Activated CD4-positive, alpha-beta memory T cell treated with anti-CD3 and anti-CD28 coated beads, Interleukin-2, amount 10 ng/mL, durations not matched to agents 7 days and 5 days (primary cell): ENCODE measurements at places on chromosomes 6 and 20.

DNA sequence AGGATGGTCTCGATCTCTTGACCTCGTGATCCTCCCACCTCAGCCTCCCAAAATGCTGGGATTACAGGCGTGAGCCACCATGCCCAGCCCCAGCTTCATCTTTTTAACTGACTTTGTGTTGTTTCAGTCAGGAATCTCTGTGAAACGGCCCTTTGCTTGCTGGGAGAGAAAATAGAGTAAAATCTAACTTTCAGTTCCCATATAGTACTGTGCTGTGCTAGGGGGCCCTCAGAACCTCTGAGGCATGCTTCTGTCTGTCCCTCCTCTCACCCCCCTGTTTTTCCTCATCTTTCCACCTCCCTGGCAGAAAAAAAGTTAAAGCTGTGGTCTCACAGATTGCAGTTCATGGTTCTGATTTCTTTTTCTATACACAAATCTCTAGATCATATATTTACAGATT lies 48.4 kb downstream of the LRP11 start:
- H3K27me3 ChIP-seq = no peaks in the 10 kb centered on the region
- no peak overlapping the region for H3K4me3 ChIP-seq
- H3K4me1 ChIP-seq = peaks cover 2% of the 10 kb centered on the region
- H3K27ac ChIP-seq = no peak overlapping the region
- no peak for DNase-seq

DNA sequence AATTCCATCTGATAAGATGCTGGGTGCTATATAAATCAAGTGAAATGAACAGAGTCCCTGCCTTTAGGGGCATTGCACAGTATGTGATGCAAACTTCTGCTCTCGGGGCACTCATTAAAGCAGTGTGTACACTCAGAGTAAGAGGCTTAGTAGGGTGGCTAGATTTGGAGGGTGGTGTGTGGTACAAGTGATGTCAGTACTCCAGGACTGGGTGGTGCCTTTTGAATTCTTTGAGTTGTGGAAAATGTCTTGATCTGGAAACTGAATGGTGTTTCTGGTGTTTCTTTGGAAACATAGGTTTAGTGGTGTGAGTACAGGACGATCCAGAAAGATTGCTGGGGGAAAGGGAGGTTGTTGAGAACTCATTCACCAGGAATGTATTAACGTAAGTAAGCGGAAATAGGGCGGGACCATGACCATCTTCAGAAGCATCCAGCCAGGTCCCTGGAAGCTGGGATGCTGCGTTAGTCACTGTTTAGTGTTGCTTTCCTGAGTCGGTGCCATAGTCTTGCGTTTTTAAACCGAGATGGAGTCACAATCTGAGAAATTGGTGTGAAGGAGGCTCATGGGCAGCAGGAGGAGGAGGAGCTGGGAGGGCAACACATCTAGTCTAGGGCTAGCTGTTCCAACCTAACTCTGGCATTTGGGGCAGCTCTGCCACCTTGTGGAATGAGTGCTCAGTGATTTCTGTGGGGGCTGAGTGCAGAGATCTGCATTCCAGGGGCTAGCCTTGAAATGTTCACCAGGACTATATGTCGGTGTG lies 70.3 kb downstream of the SCAND1 start:
- peaks cover 13% of the 10 kb centered on the region for H3K4me1 ChIP-seq
- no peaks in the 10 kb centered on the region for H3K27me3 ChIP-seq
- no peak overlapping the region for H3K4me3 ChIP-seq
- peak; percentile 66 for DNase-seq
- H3K36me3 ChIP-seq = peaks cover 9% of the 10 kb centered on the region

- H3K36me3 ChIP-seq = no peaks in the 10 kb centered on the region
- DNase-seq = peak; percentile 55
Measured at GRCh38 chr6:144064402-144065212, 30.8 kb downstream of the SF3B5 start.

- peaks cover 23% of the 10 kb centered on the region for H3K4me1 ChIP-seq
- H3K4me3 ChIP-seq = no peak overlapping the region
- no peak for DNase-seq
Measured at GRCh38 chr6:13453771-13454251, 33.6 kb downstream of the GFOD1 start.

DNA sequence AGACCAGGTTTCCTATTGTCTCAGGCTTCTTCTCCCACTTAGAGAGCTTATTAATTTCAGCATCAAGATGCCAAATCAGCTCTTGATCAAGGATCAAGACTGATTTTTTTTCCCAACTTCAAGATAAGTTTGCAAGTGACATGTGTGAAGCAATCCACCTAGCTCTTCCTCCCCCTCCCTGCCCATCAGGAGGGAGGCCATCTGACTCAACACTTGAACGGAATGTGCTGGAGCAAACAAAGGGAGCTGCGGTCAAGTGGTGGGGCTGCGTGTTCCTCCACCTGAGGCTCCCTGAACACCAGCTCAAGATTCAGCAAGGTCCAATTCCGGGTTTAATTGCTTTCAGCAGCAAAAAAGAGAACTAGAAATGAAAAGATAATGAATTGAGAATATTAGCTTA lies 38.7 kb downstream of the TTI1 start:
- no peak overlapping the region for H3K27ac ChIP-seq
- DNase-seq = no peak
- H3K4me3 ChIP-seq = no peak overlapping the region
- H3K27me3 ChIP-seq = no peaks in the 10 kb centered on the region
- peaks cover 46% of the 10 kb centered on the region for H3K36me3 ChIP-seq

DNA sequence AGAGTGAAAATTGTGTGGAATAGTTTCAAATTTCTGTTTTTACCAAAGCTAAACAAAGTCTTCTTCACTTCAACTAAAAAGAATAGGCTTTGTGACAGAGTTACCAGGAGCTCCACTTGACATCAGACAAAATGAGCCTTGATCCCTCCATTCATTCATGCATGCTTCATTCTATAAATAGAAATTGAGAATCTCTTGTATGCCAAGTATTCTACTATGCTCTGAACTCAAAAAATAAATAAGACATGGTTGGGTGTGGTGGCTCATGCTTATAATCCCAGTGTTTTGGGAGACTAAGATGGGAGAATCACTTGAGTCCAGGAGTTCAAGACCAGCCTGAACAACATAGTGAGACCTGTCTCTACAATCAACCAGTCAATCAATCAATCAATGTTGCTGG lies 236.6 kb upstream of the FAM83B start:
- no peak overlapping the region for H3K27ac ChIP-seq
- H3K36me3 ChIP-seq = no peaks in the 10 kb centered on the region
- no peaks in the 10 kb centered on the region for H3K27me3 ChIP-seq
- no peaks in the 10 kb centered on the region for H3K4me1 ChIP-seq
- no peak for DNase-seq

DNA sequence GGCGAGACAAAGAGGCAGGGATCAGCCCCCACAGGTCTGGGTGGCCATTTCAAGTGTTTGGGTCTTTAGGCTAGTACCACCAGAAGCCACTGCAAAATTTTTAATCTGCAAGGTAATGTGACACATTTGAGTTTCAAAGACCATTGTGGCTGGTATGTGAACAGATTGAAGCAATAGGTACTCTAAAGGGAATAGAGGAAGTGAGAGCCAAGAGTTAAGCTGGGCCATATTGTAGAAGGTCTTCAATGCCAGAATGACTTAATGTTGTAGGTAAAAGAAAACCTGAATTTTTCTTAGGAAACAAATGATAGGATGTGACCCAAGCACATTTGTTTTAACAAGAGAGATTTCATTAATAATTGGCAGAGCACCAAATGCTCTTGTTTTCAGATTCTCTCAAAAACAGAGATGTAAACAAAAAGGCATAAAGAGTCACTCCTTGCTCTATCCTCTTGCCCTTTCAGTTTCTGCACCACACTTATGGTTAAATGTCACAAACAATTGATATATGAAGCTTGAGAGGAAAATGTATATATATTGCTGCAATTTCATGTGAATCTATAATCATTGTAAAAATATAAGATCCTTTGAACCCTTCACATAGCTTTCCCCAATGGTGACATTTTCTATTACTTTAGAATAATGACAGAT lies 307.1 kb upstream of the PLN start:
- no peak overlapping the region for H3K4me3 ChIP-seq
- H3K4me1 ChIP-seq = no peaks in the 10 kb centered on the region
- DNase-seq = no peak
- H3K27ac ChIP-seq = no peak overlapping the region

DNA sequence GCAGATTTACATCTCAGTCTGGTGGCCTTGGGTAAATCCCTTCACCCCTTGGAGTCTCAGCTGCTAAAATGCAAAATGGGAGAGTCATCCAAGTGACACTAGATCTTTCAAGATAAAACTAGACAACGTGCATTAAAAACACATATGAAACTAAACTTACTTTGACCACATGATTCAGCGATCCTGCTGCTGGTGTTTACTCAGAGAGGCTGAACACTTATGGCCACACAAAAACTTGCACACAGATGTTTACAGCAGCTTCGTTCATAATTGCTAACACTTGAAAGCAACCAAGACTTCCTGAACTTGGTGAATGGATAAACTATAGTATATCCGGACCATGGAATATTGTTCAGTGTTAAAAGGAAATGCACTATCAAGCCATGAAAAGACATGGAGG lies 55.3 kb upstream of the GPR6 start:
- H3K4me3 ChIP-seq = no peak overlapping the region
- no peaks in the 10 kb centered on the region for H3K36me3 ChIP-seq
- H3K4me1 ChIP-seq = no peaks in the 10 kb centered on the region
- H3K27me3 ChIP-seq = no peaks in the 10 kb centered on the region
- H3K27ac ChIP-seq = no peak overlapping the region
- no peak for DNase-seq

DNA sequence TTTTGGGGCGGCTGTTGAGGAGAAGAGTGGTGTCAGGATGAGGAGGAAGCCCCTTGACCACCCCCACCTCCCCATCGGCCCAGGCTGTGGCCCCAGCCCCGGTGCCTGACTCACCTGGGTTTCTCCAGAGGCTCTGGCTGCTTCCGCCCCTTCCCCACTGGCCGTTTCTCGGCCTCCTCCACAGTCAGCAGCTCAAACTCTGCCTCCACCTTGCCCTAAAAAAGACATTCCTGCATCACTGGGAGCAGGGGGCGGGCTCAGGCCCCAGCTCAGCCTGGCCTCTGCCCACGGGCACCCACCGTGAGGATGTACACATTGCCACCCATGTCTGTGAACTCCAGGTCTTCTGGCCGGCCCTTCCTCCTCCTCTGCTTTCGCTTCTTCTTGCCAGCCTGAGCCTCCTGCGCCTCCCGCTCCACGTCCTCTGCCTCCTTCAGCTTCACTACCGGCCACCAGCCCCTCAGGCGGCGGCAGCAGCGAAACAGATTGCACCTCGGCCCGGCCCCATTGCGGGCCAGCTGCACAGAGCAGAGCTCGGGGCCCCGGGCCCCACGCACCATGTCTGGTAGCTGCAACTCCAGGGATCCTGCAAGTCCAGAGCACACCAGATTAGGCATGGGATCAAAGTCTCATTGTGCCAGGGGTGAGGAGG lies 17.3 kb downstream of the ERGIC3 start:
- H3K27me3 ChIP-seq = no peaks in the 10 kb centered on the region
- no peak overlapping the region for H3K4me3 ChIP-seq
- H3K27ac ChIP-seq = no peak overlapping the region
- H3K4me1 ChIP-seq = no peaks in the 10 kb centered on the region

GRCh38 chr20:38255393-38255792 lies 5.1 kb downstream of the KIAA1755 start:
- H3K27me3 ChIP-seq = peaks cover 24% of the 10 kb centered on the region
- no peaks in the 10 kb centered on the region for H3K36me3 ChIP-seq
- DNase-seq = no peak

GRCh38 chr6:12075067-12075563 lies 63.0 kb downstream of the HIVEP1 start:
- H3K4me3 ChIP-seq = no peak overlapping the region
- no peak for DNase-seq
- H3K36me3 ChIP-seq = no peaks in the 10 kb centered on the region
- no peaks in the 10 kb centered on the region for H3K27me3 ChIP-seq
- no peak overlapping the region for H3K27ac ChIP-seq

DNA sequence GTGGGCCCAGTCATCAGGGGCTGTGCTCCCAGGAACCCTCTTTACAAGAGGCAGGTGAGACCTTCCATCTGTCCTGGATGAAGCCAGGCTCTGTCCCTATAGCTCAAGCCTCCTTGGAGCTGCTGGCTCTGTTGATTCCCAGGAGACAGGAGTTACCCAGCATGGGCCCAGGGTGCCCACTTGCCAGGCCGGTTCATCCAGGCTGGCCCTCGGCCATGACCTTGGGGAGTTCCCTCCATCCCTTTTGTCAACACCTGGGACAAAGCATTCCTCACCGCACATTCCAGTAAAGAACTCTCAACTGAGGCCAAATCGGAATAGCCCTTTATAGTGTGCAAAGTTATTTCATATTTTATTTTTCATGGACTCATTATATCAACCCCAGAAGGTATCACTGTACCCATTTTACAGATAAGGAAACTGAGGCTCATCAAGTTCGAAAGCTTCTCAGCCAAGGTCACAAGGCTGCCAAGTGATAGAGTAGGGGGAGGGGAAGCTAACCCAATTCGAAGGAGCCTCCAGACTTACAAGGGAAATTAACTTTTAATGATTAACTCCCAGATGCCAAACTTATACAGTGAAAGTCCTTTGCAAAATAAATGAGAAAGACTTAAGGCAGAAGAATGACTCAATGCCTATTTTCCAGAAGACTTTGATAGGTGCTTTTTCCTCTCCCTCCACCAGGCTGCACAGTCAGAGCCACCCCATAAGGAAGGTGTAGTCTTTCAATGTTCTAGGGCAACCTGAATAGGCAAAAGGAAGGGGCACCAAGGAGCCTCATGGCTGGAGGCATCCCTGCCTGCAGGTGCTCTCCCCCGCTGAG lies 18.5 kb downstream of the SDC4 start:
- DNase-seq = no peak
- no peak overlapping the region for H3K27ac ChIP-seq
- H3K4me1 ChIP-seq = no peaks in the 10 kb centered on the region
- H3K27me3 ChIP-seq = no peaks in the 10 kb centered on the region

DNA sequence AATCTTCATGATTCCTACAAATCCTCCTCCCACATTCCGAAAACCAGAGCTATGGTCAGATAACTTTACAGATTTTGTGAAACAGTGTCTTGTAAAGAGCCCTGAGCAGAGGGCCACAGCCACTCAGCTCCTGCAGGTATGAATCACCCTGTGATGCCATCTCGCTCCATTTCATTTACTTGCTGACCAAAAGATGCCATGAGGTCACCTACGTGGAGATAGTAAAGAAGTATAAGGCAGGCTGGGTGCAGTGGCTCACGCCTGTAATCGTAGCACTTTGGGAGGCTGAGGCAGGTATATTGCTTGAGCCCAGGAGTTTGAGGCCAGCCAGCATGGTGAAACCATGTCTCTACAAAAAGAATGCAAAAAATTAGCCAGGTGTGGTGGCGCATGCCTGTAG lies 30.9 kb downstream of the STK4 start:
- no peak overlapping the region for H3K4me3 ChIP-seq
- peaks cover 43% of the 10 kb centered on the region for H3K4me1 ChIP-seq
- no peaks in the 10 kb centered on the region for H3K27me3 ChIP-seq
- peaks cover 75% of the 10 kb centered on the region for H3K36me3 ChIP-seq

GRCh38 chr20:47265214-47265613 lies 91.3 kb downstream of the ZMYND8 start:
- peaks cover 6% of the 10 kb centered on the region for H3K4me1 ChIP-seq
- H3K4me3 ChIP-seq = no peak overlapping the region
- no peak for DNase-seq
